ENCODE measurements at places on chromosomes 1 and 21.
A peak's percentile ranks its signal among the peaks of the same experiment; 100 is the strongest.

DNA sequence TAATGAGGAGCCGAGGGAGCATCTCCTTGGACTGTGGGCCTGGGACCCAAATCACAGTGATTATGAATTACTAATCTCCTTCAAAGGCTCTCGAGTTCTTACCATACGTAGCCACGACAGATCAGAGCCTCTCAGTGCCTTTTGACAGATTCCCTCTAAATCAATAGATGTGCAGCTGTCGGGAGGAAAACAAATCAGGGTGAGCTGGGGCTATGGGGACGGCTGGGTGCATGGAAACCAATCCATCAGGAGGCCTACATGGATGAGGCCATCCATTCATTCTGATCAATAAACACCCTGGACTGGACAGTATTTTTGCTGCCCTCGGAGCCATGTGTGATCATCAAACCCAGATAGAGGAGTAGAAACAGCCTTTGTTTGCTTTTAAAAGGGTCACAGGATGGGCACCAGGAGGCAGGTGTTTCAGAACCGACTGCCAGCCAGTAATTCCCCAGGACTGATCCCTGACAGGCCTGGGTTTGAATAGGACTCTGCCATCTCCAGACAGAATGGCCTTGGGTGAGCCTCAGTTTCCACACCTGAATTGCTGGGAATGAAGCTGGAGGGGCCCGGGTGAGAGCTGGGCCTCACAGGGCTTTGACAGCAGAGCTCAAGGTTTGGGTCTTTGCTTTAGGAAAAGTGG is 532.8 kb downstream of the MATN1 start:
- DNase-seq: no peak

- DNase-seq: no peak
These were observed 3.7 kb downstream of the ATP1B1 start for GRCh38 chr1:169110236-169110635.

DNA sequence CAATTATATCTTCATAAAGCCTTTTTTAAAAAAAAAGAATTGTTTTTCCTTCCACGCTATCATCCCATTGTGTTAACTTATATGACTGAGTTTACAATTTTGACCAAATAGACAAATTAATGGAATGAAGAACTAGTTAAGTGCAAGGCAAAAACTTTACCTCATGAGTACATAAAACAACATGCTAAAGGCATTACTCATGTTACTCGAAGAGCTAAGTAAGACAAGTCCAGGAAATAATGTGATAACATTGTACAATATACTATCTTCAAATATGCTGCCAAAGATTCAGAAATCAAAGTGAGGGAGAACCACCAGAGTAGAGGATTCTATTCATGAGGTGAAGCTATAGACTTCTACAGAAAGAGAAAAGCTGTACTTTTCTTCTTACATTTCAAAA is 24.2 kb upstream of the DYNLT5 start:
- DNase-seq: no peak

GRCh38 chr1:184032930-184033418 is 4.6 kb downstream of the COLGALT2 start:
- DNase-seq: no peak

- DNase-seq: no peak
These were observed 142.4 kb downstream of the PLPP3 start for GRCh38 chr1:56436912-56437417.

DNA sequence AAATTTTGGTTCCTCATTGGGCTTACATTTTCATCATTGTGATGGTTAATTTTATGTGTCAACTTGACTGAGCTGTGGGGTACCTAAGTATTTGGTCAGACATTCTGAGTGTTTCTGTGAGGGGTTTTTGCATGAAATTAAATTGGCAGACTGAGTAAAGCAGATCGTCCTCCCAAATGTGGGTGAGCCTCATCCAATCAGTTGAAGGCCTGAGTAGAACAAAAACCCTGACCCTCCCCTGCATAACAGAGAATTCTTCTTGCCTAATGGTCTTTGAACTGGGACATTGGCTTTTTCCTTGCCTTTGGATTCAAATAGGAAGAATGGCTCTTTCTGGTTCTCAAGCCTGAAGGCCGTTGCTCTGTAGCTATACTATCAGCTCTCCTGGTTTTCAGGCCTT is 59.1 kb upstream of the JUN start:
- DNase-seq: no peak

- no peak for DNase-seq
These were observed 42.7 kb upstream of the SLC30A1 start for GRCh38 chr1:211621447-211622198.

DNA sequence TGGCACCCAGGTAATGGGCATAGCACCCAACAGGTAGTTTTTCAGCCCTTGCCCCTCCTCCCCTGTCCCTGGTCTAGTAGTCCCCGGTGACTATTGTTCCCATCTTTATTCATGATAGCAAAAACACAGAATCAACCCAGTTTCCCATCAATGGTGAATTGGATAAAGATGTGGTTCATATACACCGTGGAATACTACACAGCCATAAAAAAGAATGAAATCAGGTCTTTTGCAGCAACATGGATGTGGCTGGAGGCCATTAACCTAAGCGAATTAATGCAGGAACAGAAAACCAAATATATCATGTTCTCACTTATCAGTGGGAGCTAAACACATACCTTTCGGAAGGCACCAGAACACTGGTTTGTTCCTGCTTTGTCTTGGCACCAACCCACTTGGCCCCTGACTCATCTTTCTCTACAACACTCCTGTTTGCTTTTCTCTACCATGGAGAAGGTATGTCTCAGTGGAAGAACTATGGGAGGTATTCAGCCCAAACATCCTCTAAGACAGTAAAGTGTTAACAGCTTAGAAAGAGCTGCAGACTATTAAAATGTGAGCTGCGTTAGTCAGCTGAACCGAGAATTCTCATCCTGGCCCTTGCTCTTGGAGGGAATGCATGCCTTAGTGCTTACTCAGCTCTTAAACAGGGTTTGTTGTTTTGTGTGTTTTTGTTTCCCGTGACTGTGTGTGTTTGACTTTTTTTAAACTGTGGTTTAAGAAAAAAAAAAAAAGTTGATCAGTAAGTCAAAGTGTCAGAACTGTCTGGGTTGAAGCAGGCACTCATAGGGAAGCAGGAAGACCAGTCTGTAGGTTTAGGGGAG is 203.0 kb downstream of the TOMM20 start:
- DNase-seq: peak; percentile 62

- no peak for DNase-seq
These were observed 54.2 kb upstream of the SLC44A3 start for GRCh38 chr1:94765958-94766357.

- no peak for DNase-seq
These were observed 57.1 kb upstream of the GADD45A start for GRCh38 chr1:67627906-67628305.

GRCh38 chr1:113396585-113396984 is 6.3 kb downstream of the MAGI3 start:
- no peak for DNase-seq

DNA sequence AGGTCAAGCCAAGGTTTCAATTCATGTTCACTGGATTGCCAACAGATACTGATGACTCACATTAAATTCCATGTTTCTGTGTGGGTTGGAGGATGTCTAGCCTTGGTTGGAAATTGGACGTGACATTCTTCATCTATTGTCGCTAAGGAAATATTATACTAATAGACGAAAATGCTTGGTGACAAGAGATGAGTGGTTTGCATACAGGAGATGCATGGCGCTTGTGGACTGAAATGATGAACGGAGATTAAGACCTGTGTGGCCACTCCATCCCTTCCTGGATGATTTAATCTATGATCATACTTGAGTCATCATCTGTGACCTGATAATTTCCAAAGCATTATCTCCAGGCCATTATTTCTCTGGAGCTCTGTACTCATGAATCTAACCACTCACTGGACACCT is 97.0 kb upstream of the CD34 start:
- no peak for DNase-seq

- no peak for DNase-seq
These were observed 77.4 kb upstream of the BMP8A start for GRCh38 chr1:39413902-39414528.

DNA sequence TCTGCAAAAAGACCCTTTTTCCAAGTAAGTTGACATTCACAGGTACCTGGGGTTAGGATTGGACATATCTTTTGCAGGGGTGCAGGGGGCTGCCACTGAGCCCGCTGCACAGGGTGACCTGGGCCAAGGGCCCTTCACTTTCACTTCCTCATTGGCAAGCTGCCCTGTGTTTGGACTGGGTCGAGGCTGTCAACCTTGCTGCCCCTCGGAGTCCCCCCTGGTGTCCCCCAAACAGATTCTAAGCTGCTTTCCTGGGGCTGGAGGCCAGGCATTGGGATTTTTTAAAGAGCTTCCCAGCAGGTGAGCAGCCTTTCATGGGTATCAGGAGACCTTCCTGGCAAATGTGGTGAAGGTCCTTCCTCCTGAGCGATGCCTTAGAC is 7.9 kb upstream of the UMODL1 start:
- DNase-seq: no peak

DNA sequence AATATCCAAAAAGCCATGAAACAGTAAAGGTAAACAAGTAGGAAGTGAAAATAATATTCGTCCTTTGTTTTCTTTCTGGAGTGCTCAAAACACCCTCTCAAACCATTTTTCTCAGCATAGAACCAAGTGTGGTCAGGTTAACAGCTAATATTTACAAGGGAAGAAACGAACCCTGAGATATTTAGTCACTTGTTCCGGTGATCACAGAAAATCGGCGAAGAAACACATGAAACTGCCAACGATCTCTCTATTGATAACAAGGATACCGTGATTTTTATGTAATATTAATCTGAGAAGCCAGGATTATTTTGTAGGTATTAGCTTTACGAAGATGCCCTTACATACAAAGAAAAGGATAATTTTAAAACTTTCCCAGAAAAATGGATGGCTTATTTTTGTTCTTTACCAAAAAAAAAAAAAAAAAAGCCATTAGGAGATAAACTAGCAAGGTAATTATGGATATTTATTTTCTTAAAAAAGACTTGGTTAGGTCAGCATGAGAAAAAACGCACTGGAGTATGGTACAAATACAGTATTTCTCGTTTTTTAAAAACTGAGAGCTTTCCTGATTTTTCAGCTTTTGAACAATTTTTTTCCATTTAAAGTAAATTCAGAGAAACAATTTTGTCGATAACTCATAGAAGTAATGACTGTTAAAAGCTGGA is 107.3 kb upstream of the HNRNPU start:
- no peak for DNase-seq

- DNase-seq: peak; percentile 82
These were observed 102.3 kb upstream of the LMO4 start for GRCh38 chr1:87226341-87226760.

DNA sequence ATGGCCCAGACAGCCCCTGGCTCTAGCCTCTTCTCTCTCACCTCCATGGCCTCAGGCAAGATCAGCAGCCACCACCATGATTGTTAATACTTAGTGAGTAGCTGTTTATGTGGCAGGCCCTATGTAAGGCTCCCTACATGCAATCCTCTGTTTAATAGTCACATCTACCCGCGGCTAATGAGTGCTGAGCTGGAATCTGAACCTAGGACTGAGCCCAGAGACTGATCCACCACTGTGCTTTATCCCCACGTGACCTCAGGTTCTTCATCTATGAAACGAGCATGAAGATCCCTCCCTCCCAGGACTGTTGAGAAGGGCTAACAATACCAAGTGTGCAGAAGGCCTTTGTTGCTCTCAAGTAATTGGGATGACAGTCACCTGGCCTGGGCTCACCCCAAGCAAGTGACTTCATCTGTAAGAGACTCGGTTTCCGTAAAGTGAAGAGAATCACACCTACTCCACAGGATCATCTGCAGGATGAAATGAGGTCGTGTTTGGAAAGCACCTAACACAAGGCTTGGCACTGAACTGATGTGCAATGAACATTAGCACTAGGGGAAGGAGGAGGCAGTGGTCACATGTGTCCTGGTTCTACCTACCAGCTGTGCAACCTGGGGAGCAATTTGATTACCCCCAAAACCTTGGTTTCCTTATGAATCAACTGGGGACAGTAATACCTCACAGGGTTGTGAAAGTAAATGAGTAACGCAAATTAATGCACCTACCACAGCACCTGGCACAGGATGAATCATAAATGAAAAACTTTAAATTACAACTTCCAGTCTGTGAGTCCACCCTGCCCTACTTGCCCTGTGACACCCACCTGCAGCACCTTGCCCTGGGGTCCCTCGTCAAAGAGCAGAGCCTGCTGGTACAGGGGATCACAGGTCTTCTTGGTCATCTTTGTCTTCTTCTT is 37.2 kb downstream of the RIMS3 start:
- no peak for DNase-seq

GRCh38 chr1:12622506-12622905 is 4.5 kb upstream of the DHRS3 start:
- no peak for DNase-seq

DNA sequence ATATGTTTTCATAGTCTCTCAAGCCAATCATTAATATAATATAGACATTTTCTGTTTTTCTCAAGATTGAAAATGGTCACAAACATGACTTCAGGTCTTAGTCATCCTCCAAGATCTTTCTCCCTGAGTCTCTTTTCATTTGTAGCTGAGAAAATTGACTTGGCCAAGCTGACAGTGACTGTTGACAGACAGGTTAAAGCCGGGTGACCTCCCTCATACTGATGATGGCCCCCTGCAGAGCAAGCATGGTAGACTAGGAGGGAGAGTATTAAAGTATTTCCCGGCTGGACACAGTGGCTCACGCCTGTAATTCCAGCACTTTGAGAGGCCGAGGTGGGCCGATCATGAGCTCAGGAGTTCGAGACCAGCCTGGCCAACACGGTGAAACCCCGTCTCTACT is 6.8 kb upstream of the KIAA1614 start:
- no peak for DNase-seq

DNA sequence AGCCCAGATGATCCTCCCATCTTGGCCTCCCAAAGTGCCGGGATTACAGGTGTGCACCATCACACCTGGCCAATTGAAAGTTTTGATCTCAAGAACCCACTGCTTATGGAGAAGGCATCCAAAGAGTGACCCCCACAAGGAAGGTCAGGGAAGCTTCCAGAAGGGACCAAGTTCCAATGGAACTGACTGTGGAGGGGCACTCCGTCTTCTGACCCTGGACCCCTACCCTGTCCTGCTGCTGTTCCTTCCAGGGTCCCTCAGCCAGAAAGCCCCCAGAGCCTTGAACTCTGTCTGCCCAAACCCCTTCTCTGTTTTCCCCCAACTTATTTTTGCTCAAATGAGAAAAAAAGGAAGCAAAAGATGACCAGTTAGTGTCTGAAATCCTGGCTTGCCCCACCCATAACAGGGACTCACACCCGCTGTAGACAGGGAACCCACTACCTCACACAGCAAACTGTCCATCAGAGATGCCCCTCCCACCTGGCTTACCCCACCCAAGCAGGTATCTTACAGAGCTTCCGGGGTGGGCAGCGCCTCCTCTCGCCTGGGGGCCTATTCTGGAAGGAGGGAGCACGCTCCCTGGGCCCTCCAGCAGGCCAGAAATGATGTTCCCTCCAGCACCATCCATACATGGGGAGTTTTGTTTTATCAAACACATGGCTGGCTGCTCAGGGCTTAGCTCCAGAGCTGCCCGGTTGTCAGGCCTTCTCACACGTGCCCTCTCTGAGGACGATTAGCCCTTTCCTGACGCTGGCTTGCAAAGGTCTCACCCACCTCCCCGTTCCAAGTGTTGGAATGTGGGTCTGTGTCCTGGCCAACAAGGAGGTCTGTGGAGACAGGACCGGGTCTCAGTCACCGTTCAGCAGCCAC is 3.1 kb upstream of the WNT3A start:
- no peak for DNase-seq
